GM03348 (cell line): ENCODE measurements at places on chromosomes 7 and 10.

DNA sequence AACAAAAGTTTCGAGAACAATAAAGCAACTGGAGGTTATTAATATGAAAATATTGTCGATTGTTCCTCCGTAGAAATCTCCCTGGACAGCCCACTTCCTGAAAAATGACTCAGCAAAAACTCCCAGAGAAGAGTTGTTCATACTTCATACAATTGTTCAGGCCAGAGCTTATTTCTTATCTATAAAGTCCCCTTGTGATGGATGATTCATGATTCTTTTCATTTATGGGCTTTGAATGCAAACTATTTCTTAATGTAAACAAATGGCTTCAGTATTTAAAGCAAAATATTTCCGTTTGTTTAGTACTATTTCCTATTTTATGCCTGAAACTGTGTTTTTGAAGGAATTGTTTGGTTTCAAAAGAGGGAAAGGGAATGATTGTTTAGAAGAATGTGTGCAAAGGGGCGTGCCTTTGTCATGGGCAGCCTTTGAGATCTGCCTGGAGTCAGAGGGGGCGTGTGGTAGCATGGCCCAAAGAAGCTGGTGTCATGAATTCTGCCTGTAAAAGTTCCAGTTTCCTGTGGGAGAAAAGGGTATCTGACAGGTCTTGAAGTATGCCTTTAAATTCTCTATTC is 26.2 kb upstream of the EXOC6 start:
- DNase-seq, result peak; percentile 32

DNA sequence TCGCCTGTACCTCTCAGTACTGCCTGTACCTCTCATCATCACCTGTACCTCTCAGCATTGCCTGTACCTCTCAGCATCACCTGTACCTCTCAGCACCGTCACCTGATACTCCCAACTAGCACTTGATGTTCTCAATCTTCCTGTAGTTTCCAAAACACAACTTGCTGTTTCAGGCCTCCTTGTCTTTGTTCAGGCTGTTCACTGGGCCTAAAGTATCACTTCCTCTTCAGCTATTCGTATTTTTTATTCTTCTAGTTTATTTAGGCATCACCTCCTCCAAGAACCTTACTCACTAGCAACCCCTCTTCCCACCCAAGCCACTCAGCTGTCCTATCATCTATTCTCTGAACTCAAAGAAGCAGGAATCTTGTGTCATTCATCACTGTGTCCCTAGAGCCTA is 24.1 kb downstream of the OR6B1 start:
- DNase-seq, result no peak

GRCh38 chr7:1062296-1063294 is 18.2 kb downstream of the GPR146 start:
- no peak for DNase-seq

DNA sequence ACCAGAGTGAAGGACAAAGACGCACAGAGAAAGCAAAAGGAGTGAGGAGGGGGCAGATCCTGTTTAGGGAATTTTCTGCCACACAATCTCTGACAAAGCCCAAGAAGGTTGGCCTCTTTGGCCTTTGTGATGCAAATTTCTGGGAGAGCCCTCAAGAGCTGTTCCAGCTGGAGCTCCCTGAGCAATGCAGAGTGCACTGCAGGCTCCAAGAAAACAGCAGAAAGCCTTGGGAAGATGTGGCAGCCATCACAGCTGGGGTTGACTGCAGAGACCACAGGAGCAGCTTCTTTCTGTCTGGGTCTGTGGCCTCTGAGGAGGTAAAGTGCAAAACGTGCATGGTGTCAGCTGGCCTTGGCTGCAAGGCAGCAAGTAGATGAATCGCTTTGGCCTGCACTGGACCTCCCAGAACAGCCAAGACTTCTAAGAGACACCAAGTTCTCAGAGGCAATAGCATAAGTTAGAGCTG is 200.2 kb downstream of the ELMO1 start:
- DNase-seq, result no peak

- DNase-seq, result no peak
These were observed 16.8 kb upstream of the CHCHD1 start for GRCh38 chr10:73765066-73765465.

DNA sequence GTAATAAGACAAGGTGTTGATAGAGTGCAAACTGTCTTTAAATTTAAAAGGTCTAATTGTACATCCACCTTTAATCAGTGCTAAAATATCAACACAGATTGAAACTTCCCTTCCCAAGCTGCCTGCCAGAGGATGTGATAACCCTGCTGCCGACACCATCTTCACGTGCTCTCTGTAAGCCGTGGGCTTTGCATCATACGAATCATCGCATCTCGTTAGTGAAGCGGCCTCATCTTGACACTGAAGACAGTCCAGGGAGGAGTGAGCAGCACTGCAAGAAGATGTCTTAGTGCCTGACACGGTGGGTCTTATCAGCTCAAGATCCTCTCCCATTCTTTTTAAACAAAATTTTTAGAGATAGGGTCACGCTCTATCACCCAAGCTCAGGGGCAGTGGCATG is 518.8 kb downstream of the PTPRN2 start:
- no peak for DNase-seq

DNA sequence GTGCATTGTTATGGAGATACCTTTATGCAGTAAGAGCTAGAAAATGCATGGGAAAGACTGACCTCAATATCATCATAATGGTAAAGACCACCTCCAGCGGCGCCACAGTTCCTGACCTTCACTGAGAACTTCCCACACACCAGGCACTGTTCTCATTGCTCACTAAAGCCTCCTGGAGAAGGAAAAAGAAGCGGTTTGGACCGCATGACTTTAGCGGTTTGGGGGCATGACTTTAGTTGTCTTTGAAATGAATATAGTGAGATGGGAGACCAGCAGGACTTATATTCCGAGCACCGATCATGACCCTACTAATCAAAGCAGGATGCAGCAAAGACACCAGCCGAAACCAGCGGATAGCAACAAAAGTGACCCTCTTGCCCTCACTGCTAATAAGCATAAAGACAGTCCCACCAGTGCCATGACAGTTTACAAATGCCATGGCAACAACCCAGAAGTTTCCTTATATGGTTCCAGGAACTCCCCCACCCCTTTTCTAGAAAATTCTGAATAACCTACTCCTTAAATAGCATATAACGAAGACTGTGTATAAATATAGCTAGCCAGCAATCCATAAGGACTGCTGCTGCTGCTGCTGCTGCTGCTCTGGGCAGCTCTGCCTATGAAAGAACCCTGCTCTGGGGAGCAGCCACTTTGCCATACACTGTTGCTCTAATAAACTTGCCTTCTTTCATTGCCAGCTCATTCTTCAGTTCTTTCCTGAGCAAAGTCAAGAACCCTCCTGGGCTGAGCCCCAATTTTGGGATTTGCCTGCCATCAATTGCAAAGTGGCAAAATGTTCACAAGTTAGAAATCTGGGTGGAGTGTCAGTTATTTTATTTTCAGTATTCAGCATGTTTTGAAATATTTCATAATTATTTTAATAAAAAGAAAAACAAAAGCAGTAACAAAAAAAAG is 694.1 kb downstream of the SUGCT start:
- no peak for DNase-seq

DNA sequence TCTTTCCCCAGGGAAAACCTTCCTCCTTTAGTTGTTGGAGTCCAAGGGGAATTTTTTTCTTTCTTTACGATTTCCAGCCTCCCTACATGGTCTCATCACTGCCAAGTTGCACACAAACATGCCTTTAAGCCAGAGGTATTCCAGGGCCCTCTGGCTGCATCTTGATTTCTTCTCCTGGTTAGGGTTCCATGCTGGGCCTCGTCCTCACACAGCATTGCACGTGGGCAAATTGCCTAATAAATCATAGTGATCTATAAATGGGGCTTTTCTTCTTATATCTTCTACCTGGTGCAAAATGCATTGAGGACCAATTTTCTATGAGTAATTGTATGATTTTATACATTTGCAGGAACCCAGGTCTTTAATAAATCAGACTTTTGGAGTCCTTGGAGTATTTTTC is 284.2 kb downstream of the C7orf25 start:
- no peak for DNase-seq

DNA sequence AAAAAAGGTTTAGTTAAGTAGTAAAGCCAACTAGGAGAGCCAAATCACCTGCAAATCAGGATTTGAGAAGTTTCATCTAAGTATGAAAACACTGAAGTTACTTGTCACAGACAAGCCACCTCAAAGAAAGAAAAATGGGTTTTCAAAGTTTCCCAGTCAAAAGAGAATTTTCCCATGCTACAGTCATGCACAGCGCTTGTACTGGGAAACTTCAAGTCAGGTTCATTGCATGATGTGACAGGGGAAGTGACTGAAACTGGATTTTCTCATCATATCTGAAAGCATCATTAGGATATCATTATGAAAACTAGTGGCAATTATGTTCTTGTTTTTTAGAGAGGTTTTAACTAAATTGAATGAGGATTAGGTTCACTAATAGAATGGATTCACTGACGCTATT is 167.0 kb downstream of the SGMS1 start:
- DNase-seq, result no peak

GRCh38 chr7:35576031-35576573 is 118.8 kb downstream of the HERPUD2 start:
- no peak for DNase-seq

- no peak for DNase-seq
These were observed 56.7 kb downstream of the NSUN6 start for GRCh38 chr10:18594574-18595156.

GRCh38 chr10:4504550-4504949 is 321.5 kb upstream of the AKR1E2 start:
- no peak for DNase-seq

- DNase-seq, result no peak
These were observed 151.1 kb downstream of the ELMO1 start for GRCh38 chr7:37297546-37297945.

DNA sequence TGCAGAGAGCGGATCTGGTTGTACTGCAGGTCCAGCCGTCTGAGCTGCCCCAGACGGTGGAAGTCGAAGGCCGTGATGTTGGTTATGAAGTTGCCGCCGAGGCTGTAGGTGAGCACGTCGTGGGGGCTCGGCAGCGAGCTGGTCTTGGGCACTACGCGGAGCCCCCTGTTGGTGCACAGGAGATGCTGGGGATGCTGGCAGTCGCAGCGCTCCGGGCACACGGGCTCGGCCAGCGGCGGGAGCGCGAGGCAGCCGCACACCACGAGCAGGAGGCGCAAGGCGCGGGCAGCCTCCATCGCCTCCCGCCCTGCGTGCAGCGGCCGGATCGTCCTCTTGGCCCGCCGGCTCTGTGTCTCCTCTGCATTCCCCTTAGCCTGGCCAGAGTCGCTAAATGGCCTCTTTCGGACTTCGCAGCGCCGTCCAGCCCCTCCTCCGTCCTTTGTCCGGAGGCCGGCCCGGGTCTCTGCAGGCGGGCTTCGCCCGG is 337 bp downstream of the TRIL start:
- DNase-seq, result peak; percentile 32

DNA sequence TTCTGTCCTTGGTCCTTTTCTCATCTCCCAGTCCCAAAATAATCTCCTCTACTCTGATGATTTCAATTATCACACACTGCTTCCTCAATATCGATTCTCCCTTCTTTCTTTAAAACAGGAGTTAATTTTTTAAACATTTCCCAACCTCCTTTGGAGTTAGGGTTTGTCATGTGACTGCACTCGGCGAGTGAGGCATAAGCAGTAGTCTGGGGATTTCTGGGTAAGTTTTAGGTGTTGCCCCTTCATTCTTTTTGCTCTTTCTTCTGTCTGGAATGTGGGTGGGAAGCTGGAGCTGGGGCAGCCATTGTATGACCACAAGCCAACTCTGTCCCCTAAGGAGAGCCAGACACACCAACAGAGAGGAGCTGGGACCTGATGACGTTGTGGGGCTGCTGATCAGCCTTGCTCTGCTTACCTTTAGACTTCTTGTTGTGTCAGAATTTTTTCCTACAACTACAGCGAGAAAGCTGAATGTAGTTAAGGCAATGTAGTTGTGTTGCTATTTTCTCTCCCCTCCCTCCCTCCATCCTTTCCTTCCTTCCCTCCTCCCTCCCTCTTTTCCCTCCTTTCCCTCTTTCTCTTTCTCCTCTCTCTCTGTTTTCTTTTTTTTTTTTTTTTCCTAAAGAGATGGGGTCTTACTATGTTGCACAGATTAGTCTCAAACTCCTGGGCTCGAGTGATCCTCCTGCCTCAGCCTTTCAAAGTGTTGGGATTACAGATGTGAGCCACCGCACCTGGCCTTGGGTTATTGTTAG is 6.5 kb upstream of the TSPAN14 start:
- no peak for DNase-seq

DNA sequence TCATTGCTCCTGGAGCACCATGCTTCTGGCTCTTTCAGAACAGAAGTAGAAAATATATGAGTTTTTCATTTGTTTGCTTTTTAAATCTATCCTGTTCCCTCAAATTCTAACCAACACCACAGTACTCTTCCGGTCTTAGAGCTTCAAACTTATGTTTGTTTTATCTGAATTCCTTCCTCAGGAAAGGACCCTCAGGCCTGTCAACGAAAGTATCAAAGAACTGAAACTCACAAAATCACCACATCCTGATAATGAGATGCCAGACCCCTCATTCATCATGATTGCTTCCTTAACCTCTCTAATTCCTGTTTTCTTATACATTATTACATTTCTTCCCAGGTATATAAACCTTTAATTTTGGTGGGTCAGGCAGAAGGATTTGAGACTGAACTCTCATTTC is 135.2 kb downstream of the BMS1 start:
- DNase-seq, result no peak

DNA sequence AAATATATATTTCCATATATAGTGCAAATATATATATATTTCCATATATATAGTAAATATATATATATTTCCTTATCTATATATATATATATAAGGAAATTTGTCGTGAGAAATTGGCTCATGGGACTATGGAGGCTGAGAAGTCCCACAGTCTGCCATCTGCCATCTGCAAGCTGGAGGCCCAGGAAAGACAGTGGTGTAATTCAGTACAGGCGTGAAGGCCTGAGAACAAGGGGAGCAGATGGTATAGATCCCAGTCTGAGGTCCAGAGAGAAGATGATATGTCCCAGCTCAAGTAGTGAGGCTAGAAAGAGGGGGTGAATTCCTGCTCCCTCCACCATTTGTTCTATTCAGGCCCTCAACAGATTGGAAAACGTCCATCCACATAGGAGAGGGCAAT is 78.9 kb downstream of the MTPN start:
- no peak for DNase-seq

DNA sequence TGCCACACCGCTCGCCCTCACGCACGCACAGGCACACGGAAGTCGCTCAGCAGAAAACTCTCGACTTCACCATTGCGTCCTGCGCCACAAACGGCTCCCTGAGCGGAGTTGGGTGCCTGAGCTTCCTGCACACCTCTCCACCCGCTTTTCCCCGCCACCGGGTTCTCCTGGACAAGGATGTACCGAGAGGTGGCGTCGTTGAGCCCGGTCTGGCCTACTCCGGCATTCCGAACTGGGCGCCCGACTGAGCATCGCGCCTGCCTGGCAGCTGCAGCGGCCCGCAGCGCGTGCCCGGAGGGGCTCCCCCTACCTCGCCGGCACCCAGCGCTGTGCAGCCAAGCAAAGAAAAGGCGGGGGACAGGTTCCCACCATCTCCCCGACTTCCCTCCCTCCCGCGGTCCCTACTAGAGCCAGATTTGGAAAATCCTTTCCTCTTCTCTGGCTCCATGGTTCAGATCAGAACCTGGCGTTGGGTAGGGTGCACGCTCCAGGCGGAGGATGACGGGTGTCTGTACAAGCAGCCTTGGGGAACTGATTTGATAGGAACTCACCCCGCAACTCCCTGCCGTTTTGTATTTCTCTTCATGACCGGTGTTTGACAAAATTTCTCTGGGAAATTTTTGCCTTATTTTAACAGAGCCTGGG is 1.7 kb downstream of the SORCS3 start:
- peak; percentile 26 for DNase-seq

GRCh38 chr10:112002206-112002605 is 181.4 kb downstream of the GPAM start:
- DNase-seq, result no peak

- DNase-seq, result no peak
These were observed 11.7 kb downstream of the ADIRF start for GRCh38 chr10:86979977-86980448.
